ENCODE measurements at places on chromosomes 12 and 14.

DNA sequence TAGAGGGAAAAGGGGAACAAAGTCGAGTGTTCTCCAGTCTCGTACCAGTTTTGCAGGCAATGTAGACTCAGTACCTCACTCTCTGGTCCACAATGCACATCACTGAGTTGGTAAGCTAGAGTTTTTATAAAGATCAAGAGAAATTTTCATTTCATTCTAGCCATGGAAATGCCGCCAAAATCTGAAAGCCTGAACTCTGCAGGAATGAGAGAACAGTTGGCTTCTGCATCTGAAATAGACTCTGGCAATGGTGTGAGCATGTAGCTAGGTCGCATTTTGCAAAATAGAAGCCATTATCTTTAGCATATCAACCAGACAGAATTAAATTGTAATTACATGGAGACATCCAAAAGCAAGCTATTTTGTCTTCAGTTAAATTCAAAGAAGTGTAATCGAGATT is 381.0 kb downstream of the NOVA1 start:
- no peak for DNase-seq

DNA sequence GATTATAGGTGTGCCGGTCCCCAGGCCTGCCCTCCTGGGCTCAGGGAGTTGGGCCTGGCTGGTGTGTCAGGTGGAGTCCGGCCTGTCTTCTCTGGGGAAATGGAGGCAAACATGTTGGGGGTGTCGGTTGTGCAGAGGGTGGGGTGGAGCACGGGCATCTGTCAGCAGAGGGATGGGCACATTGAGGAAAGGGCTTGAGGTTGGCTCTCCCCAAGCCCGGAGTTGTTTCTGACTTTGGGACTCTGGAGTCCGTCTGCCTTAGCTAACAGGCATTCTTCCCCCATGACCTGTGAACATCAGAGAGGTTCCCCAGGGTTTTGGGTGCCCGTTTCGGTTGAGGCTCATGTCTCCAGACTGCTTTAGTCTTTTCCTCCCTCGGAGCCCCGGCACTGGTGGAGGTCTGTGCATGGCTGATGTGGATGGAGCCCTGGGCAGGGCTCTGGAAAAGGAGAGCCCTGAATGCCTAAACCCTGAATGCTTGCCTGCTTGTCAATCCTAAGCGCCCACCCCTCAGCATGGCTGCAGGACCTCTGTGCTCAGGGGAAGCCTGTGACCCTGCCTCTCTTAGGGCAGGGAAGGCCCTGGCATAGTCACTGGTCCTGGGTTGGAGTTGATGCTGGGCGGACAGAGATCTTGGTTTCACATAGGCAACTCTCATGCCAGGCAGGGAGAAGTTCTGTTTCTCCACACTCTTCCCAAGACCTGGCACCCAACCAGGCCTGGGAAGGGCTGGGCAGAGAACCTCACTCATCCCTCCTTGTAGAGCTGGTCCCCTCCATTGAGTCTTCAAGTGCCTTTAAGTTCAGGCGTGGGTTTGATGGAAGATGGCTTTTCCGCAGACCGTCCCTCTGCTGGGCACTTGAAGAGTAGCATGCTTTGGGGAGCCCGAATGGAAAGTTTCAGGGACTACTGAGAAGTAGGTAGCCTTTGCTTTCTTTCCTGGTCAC is 12.9 kb downstream of the NYNRIN start:
- DNase-seq = peak; percentile 9

GRCh38 chr14:73976125-73976524 is 26.0 kb downstream of the COQ6 start:
- DNase-seq = no peak

GRCh38 chr14:100711493-100711892 is 15.2 kb upstream of the DLK1 start:
- no peak for DNase-seq

DNA sequence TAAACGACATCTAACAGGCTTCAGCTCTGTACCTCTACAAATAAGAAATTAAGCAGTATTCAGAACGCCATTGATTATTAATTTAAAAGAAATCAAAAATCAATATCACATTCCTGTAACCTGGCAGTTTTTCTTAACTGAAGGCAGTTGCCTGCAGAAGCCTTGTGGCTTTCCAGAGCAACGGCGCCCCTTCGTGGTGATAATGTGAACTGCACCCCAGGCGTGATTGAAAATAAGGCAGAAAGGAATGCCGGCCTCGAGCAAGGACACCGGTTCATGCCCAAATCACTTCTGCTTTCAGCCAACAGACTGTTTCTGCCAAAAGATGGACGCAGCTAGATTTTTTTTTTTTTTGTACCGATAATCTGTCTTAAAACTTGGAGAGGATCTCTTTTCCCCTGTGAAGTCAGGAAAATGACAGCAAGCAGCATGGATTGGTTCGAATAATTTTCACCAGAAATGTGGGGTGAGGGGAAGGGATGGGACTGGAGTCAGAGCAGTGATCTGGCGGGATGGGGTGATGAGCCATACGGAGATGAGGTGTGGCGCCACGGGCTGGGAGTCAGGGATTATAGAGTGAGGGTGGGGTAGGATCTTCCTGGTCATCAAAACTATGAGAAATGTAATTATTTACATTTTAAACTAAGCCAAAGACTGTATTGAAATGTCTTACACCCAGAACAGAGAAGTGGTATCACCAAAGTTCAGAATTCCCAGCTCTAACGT is 473.0 kb downstream of the DPF3 start:
- DNase-seq = peak; percentile 23

DNA sequence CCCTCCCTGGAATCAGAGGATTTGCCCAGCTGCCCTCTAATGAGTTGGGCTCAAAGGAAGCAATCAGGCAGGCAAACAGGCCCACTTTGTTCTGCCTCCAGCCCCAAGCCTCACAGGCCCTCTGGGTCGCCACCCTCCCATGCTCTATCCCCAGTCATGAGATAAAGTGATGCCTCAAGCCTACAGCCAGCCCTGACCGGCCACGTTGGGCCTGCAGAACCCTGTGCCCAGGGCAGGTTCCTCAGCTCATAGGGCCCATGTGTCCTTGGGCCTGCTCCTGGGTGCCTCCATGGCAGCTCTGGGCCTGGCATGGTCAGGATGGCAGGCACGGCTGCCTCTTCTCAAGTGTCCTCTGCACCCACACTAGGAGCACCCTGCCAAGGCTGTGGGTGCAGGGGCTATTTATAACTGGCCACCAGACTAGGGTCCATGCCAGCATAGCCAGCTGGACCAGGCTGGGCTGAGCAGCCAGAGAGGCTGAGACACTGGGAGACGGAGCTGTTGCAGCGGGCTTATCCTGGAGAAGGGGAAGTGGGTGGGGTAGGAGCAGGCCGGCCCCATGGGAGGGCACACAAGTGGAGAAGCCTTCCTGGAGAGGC is 20.2 kb downstream of the HDAC7 start:
- DNase-seq = no peak

GRCh38 chr14:99561864-99562263 is 42.1 kb downstream of the CCDC85C start:
- no peak for DNase-seq

- DNase-seq = no peak
Measured at GRCh38 chr12:52873832-52874572, 25.2 kb upstream of the KRT78 start.

GRCh38 chr12:24595652-24596235 is 353.2 kb downstream of the BCAT1 start:
- DNase-seq = no peak

GRCh38 chr14:35480119-35480769 is 53.7 kb upstream of the INSM2 start:
- DNase-seq = no peak

DNA sequence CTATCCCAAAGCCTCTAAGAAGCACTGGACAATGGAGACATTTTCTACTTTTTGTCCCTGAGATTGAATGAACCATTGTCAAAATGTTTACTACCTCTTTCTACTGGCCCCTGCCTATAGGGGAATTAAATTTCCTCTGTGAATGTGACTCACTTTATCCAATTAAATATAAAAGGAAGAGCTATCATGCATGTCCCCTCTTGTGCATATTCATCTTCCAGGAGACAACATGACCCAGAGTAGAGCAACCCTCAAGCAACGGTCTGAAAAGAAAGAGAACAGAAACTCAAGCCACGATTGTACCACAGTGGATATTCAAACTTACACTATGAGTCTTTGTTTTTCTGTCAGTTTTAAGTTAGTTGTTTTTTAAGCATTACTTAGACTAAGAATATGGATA is 938.4 kb upstream of the ATXN7L3B start:
- no peak for DNase-seq

DNA sequence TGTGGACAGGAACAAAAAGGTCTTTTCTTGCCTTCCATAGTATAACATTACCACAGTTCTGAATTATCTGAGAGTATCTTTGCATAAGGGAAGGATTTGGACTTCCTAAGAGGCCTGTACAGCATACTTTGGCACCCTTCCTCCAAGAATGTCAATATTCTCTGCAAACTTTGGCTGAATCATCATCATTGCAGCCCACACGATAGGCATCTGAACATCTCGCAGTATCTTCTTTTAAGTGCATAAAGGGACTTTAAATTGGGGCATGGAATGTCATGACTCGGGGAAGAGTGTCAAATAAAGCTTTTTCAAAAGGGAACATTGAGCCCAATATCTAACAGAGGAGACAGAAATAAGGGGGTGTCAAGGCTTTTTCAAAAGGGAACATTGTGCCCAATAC is 646.2 kb upstream of the STXBP6 start:
- no peak for DNase-seq

- peak; percentile 8 for DNase-seq
Measured at GRCh38 chr12:76810671-76811419, 46.9 kb downstream of the ZDHHC17 start.

- no peak for DNase-seq
Measured at GRCh38 chr14:99590746-99591555, 13.1 kb downstream of the CCDC85C start.

- no peak for DNase-seq
Measured at GRCh38 chr14:32908196-32909084, 30.2 kb upstream of the NPAS3 start.

- DNase-seq = no peak
Measured at GRCh38 chr12:106022568-106023012, 116.2 kb downstream of the NUAK1 start.

GRCh38 chr12:66960006-66960405 is 281.1 kb upstream of the GRIP1 start:
- no peak for DNase-seq

- DNase-seq = no peak
Measured at GRCh38 chr14:75334549-75335051, 56.0 kb downstream of the FOS start.

GRCh38 chr12:105319691-105320209 is 10.7 kb upstream of the C12orf75 start:
- DNase-seq = no peak

DNA sequence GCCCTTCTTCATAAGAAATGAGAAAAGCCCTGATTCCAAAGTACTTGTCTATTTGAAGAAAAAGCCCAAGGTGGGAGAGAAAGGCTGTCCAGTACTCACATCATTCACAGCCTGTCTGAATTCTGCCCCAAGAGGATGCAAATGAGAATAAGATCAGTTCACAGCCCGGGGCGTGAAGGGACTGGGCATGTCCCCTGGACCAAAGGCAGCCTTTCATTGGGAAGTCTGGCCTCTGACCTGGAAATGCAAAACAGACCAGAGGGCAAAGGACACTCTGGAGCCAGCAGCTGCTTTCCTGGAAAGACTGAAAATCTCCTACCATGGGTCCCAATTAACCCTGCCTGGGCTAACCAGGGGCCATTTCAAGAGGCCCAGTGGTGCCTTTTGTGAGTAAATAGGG is 191.2 kb upstream of the PELI2 start:
- no peak for DNase-seq

DNA sequence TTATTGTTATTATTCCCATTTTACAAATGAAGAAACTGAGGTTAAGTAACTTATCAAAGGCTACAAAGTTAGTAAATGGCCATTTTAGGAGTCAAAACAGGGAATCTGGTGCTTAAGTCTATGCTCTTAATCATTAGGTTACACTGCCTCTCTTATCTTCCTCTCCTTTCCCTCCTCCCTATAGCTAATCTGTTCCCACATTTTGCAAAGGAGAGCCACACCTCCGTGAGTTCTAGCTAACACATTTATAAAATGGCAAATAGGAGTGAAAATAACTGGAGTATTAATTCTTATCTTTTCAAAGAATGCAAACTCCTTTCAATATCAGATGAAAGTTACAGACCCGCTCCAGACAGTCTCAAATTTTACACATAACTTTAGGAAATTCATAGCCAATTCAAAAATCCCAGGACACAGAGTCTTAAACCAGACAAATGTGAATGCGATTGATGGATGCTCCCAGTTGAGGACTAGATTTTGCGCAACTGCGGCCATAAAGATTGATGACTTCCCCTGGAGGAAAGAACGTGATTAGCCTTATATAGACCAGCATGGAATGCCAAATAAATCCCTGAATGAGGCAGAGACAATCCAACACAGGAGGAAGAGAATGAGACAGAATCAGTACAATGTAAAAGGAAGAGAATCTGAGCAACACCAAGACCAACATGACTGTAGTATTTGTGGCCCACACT is 225.0 kb upstream of the ARID2 start:
- DNase-seq = no peak

DNA sequence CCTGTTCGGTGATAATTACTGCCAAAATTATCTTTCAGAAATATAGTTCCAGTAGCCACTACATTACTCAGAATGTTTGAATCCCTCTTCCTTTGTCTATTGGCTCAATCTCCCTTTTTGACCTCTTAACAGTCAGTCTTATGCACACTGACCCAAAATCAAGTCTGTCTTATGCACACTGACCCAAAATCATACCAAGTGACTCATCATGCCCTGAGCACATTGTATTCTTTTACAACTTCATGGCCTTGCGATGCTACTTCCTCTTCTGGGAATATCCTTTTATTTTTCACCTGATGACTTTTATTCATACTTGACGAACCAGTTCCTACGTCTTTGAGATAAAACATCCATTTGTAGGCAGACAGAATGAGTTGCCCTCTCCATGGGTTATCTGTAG is 182.3 kb downstream of the NPAS3 start:
- no peak for DNase-seq

Data from NCI-H1105 (cell line).